SJCRH30 (cell line): ENCODE measurements at places on chromosomes 1 and 21. TPM values are rescaled to one million over a fixed set of nuclear protein-coding genes. Genes with fewer than 3 reads are reported as not detected.

DNA sequence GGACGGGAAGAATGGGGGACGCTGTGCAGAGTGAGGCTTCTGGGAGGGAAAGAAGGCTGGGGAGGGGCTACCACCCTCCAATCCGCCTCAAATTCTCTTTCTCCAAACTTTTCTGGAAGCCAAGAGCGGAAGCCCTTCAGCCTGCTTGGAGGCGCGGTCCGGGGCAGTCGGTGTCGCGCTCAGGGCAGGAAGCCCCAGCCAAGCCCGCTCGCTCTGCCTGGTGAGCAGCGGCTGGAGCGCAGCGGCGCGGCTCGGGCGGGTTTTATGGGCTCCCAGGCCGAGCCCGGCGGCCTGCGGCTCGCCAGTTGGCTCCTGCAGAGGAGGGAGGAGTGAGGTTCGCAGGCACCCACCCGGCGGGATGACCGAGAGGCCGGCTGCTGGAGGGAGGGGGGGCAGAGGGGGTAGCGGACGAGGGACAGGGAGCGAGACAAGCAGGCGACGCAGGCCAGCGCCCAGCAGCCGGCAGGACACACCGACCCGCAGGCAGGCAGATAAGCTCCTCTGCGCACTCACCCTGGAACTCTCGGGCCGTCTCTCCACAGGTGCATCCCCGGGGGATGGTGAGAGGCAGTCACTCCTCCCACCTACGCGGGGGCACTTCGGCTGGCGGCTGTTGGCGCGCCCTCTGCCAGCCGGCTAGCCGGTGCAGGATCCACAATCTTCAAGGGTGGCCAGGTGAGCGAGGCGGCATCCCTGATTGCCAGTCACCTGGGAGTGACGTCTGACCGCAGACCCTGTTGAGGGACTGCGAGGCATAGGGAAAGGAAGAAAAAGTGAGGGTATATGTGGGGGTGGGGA lies at the start of gene AVPR1B:
Gene AVPR1B (minus strand): TSS at position 238 of the 798 bp plus-strand sequence. CDS start 498 bp downstream, outside the sequence.
- DNase-seq, result peak; percentile 59

GRCh38 chr1:116491700-116492357 lies 79.0 kb downstream of the CD58 start:
- DNase-seq, result no peak

GRCh38 chr1:56533197-56533596 lies 46.2 kb downstream of the PLPP3 start:
- no peak for DNase-seq

- DNase-seq, result peak; percentile 77
Observed at GRCh38 chr1:219324629-219325367, 151.1 kb downstream of the LYPLAL1 start.

GRCh38 chr21:39400173-39400572 lies 45.4 kb downstream of the LCA5L start:
- no peak for DNase-seq

CD164L2 gene
- total RNA-seq, result not detected in 2 replicates
